ENCODE measurements at places on chromosomes 4 and X. TPM values are rescaled to one million over a fixed set of nuclear protein-coding genes. Genes with fewer than 3 reads are reported as not detected.

GASK1B gene
- total RNA-seq, result 6.2 TPM

- H3K4me1 ChIP-seq, result no peaks in the 10 kb centered on the region
- no peak overlapping the region for H3K4me3 ChIP-seq
- no peak overlapping the region for H3K27ac ChIP-seq
- no peaks in the 10 kb centered on the region for H3K36me3 ChIP-seq
- H3K27me3 ChIP-seq, result no peaks in the 10 kb centered on the region
Measured at GRCh38 chrX:10130354-10130753, 26.4 kb upstream of the CLCN4 start.

DNA sequence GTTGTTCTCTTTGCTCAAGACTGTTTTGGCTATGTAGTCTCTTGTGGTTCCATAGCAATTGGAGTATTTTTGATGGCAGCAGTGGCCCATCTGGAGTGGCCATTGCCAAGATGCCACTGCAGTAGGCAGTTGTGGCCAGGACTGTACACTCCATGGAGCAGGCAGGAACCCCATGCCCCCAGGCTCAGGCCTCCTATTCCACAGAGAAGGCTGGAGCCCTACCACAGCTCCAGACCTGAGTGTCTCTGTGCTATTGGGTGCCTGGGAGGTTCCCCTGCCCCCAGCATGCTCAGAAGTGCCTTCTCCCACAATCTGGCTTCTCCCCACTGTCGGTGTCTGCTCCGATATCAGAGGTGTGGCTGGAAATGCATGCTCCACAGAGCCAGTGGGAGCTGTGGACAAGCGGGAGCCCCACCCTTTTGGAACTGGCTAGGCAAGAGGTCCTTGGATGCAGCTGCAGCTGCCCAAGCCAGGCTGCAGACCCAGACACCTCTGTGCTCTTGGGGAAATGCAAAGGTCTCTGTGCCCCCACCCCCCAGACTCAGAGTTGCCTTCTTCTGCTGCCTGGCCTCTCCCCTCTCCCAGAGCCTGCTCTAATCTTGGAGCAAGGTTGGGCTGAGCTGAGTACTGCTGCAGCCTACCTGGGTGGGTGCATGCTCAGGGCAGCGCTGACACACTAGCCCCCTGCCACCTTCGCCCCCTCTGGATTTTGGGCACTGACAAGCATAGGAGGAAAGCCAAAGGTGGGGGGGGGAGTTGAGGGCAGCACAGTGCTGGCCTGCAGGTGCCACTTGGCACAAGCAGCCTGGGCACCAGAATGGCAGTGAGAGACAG, 46.6 kb upstream of the UBE2NL start:
- no peak for DNase-seq
- H3K36me3 ChIP-seq, result no peaks in the 10 kb centered on the region
- no peaks in the 10 kb centered on the region for H3K27me3 ChIP-seq
- no peaks in the 10 kb centered on the region for H3K4me1 ChIP-seq
- H3K4me3 ChIP-seq, result no peak overlapping the region

DNA sequence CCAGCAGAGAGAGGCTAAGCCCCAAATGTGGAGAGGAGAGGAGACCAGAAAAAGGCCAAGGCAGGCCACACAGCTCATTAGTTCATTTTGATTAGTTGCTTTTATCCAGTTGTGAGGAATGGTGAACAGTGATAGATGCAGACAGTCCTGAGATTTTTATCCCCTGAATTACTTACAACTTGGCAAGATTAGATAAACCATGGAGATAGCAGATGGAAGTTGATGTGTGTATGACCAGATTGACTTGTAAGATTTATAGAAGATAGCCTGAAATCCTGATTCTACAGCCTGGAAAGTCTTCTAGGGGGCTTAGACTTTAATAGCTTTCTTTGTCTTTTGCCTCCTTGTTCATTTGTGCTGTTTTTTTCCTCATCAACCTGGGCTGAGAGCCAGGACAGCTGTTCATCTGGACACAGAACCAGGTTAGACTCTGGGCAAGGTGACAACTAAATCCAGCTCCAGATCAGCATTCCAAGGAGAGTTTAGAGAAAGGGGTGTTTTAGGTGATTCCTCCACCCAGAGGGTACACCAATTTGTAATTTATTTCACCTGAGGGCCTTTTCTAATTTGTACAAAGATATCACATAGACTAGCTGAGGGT, 215.5 kb downstream of the SPATA18 start:
- H3K27me3 ChIP-seq, result 0 out of 2 replicates have a peak, but pooled peaks cover 5% of the 10 kb centered on the region
- H3K4me1 ChIP-seq, result no peaks in the 10 kb centered on the region
- no peak for DNase-seq
- no peak overlapping the region for H3K4me3 ChIP-seq

- H3K27me3 ChIP-seq, result no peaks in the 10 kb centered on the region
- H3K36me3 ChIP-seq, result no peaks in the 10 kb centered on the region
- no peak overlapping the region for H3K4me3 ChIP-seq
- H3K27ac ChIP-seq, result no peak overlapping the region
Measured at GRCh38 chr4:8331575-8331955, 62.0 kb downstream of the HTRA3 start.

- H3K4me1 ChIP-seq, result peaks cover 8% of the 10 kb centered on the region
- H3K36me3 ChIP-seq, result no peaks in the 10 kb centered on the region
- DNase-seq, result peak; percentile 55
- H3K27me3 ChIP-seq, result no peaks in the 10 kb centered on the region
- H3K4me3 ChIP-seq, result no peak overlapping the region
- H3K27ac ChIP-seq, result no peak overlapping the region
Measured at GRCh38 chr4:137213372-137214173, 318.7 kb downstream of the PCDH18 start.

All from GM23248 (cell line).